Adrenal gland (tissue), 19 donors: ENCODE measurements at places on chromosomes 4 and X. TPM values are rescaled to one million over a fixed set of nuclear protein-coding genes. Genes with fewer than 3 reads are reported as not detected.
A peak's percentile ranks its signal among the peaks of the same experiment; 100 is the strongest.

- peak; percentile 73 for DNase-seq
These were observed 27.9 kb upstream of the TMSB4X start for GRCh38 chrX:12946838-12947544.

DNA sequence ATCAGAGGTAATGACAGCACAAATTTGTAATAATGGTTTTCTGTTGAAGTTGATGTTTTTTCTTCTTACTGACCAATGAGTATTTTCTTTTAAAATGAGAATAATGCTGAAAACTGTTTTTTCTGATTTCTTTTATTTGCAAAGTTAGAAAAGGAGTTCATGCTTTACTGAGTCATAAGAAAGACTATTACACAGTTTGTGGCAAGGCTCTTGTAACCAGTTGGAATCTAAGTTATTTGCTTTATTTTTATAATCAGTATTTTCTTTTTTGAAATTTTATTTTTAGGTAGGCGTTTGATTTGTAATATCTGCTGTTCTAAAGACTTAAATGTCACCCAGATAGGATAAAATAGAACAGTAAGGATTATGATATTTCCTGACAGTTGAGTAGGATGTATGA lies 25.5 kb downstream of the ANAPC4 start:
- no peak for DNase-seq

GRCh38 chr4:74524985-74525384 lies 80.0 kb downstream of the AREG start:
- no peak for DNase-seq

GRCh38 chr4:140330311-140330900 lies 43.0 kb upstream of the SCOC start:
- DNase-seq = no peak

DNA sequence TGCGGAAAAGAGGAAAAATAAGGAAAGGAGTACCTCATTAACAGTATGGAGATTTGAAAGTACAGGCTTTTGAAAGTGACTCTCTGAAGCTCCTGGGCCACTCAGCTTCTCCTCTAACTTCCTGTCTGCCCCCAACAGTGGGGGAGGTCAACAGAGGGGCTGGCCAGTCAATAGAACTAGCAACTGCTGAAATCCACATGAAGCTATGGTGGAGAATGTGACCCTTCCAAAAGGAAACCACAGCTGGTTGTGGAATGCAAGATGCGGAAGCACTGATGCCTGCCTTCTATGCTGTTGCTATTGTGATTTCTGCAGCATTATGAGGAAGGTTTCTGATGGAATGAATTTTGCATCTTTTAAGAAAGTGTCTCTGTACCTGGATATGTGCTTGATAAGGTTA lies 2.4 kb downstream of the CORIN start:
- no peak for DNase-seq

The CFI gene
- total RNA-seq = 107 TPM

The PAK3 gene
- total RNA-seq = 7.6 TPM

The SHROOM4 gene
- 4.8 TPM for total RNA-seq

The TENM3 gene
- total RNA-seq = 42.3 TPM

The RADX gene
- total RNA-seq = 8.2 TPM

The EPGN gene
- total RNA-seq = not detected
